Lung microvascular endothelial cell (primary cell): ENCODE measurements at places on chromosomes 7 and 10. TPM values are rescaled to one million over a fixed set of nuclear protein-coding genes. Genes with fewer than 3 reads are reported as not detected.

DNA sequence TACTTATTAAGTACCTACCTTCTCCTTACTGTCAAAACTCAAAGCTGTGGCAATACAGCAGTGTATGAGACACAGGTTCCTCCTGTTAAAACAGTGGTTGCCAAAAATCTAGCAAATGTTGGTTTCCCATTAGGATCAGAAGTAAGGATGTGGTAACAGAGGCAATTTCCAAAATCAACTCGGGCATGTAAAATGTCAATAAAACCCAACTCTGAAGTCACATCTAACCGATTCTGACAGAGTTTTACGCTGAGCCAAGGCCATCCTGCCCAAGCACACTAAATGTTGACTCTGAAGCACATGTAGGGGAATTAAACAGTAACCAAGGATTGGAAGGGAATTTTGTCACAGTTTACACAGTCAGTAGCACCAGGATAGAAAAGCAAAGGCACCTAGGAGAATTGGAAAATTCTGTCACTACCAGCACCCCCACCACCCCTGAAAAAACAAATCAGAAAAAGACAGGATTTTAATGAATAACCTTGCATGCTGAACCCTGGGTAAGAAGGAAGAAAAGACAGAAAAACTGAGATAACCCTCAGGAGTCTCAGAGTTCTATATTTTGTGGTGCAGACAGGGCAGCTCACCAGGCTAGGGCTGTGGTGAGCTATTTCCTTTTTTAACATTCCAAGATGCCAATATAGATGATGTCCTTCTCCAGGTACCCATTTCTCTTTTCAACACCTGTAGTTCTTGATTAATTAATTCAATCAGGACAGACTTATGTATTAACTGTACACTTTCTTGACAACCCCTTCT lies 119.5 kb downstream of the DOCK4 start:
- no peak for DNase-seq

- no peak for DNase-seq
These were observed 237.0 kb downstream of the WDR37 start for GRCh38 chr10:1293157-1293556.

- DNase-seq = no peak
These were observed 316.9 kb downstream of the INHBA start for GRCh38 chr7:41385996-41386395.

DNA sequence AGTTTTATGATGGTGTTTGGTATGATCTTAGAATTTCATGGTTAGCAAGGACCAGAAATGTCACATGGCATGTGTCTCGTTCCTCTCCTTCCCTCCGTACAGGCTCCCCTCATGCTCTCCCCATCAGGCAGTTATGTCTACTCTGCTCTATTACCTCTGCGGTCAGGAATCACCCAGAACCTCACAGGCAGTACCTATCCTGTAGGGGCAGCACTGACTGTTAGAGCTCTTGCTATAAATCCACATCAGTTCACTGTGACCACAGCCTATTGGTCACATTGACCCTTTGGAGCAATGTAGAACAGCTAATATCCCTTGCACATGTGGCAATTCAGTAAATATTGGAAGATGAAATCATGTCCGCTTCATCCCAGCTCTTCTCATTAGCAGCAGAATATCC lies 151.8 kb downstream of the WNT2 start:
- DNase-seq = no peak

Gene GARS1
- total RNA-seq = 63.0 and 75.0 TPM in 2 replicates

GRCh38 chr10:76440426-76440825 lies 1009.0 kb downstream of the LRMDA start:
- DNase-seq = no peak

DNA sequence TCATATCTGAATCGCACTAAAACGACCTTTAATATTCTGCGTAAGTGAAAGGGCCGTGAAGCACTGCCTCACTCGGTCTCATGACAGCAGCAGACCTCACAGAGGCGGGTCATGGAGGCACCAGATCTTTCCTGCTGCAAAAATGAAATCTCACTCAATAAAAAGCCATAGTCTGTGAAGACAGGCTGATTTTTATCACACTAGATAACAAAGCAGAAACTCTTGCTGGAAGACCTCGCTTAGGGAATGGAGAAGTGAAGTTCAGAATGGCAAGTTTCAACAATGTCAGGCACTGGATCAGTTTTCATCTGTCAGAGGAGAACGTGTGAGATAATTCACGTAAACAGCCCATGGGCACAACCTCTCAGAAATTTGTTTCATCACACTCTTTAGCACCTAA lies 8.0 kb downstream of the SEPHS1 start:
- no peak for DNase-seq

DNA sequence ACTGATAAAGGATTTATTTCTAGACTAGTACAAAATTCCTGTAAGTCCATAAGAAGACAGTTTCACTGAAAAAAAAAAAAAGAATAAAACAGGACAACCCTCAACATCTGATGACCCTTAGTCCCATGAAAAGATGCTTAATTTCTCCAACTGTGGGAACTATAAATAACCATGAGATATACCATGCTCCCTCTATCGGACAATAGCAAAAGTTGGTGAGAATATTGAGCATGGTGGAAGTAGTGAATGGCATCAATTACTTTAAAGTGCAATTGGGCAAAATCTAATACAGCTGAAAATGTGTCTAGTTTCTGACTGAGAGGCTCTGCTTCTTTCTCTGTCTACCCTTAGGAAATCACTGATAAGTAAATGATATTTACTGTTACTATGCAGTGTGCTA lies 348.8 kb downstream of the SUGCT start:
- DNase-seq = no peak

DNA sequence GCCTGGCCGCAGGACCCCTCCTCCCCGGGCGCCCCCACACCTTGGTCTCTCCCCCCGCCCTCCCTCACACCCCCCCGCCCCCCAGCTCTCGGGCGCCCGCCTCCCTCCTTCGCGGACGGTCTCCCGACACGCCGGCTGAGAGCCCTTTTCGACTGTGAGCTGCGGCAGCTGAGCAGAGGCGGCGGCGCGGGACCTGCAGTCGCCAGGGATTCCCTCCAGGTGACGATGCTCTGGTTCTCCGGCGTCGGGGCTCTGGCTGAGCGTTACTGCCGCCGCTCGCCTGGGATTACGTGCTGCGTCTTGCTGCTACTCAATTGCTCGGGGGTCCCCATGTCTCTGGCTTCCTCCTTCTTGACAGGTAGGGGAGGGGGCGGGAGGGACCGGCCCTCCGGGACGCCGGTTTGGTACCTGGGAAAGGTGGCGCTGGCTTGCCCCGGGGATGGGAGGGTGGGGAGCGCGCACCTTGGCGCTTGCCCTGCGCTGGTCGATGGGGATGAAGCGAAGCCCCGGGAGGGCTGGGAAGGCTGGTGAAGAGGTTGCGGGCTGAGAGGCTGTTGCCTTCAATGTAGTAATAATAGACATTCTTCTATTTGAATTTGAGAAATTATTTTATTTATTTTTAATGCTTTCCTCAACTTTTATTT lies at the start of gene BMPER:
BMPER (plus strand) TSS at position 151 of the 644 bp plus-strand sequence; CDS start at position 226, 75 bp downstream.
- no peak for DNase-seq

DNA sequence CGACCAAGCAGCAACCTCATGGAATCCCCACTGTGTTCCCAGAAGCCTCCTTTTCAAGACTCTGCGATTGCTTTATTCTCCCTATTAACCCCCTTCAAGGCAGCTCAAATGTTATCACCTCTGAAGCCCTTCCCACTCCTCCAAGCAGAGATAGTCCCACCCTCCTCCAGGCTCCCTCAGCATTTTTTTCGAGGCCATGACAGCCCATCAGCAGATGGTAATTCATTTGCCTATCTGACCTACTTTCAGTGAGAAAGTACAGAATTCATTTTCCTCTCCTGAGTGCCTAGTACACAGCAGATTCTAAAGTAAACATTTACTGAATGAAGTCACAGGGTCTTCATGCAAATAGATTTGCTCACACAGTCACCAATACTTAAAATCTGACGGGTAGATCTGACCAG lies 47.8 kb downstream of the HERPUD2 start:
- peak; percentile 49 for DNase-seq
